H54 (cell line): ENCODE measurements at places on chromosomes 5 and 9.

GRCh38 chr9:26811106-26811505 is 81.5 kb downstream of the CAAP1 start:
- DNase-seq: no peak

- DNase-seq: no peak
Observed at GRCh38 chr5:101716941-101717340, 579.1 kb downstream of the SLCO4C1 start.

DNA sequence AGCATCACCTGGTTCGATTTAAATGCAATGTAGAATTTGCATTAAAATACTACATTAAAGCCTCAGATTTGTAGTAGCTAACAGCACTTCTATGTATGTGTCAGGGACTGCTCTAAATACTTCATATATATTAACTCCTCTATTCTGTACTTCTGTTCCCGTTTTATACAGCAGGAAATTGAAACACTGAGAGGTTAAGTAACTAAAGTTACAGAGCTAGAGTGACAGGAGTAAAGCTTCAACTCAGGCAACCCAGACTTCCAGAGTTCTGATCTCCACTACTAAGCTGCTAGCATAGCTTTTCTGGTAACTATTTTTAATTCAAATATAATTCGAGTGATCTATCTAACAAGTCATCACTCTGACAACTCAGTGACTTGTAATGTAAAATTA is 619 bp upstream of the APC start:
- no peak for DNase-seq

DNA sequence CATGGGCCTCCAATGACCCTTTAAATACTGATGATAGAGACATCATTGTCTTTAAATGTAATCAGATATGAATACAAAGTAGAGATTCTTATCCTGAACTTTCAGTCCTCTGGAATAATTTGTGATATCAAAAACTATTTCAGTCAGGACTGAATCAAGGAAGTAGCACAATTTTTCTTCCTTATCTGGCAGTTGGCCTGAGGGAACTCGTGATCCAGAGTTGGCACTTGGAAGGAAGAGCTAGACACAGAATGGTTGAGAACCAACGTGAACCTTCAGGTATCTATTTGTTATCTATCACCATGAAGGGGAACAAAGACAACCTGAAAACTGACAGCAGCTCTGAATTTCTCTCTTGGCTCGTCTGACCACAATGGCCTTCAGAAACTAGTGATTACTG is 269.3 kb downstream of the PRDM9 start:
- no peak for DNase-seq

DNA sequence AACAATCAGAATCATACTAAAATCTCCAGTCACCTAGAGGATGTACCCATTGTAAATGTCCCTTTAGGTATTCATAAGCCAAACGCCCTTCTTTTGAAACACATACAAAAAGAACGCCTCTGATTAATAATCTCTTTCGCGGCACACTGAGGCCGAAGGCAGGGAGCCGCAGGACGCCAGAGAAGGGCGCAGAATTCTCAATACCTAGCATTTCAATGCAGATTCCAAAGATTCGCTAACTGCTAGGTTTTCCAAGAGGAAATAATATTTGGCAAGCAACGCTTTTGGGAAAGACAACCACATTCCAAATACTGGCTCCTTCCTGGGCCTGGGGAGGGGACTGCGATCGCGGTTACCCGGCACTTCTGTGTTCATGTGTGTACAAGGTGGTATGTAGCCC is 203.3 kb downstream of the MEF2C start:
- DNase-seq: no peak

GRCh38 chr5:34611464-34612415 is 44.4 kb upstream of the RAI14 start:
- no peak for DNase-seq

GRCh38 chr5:126054577-126055347 is 368.4 kb upstream of the GRAMD2B start:
- DNase-seq: no peak

- no peak for DNase-seq
Observed at GRCh38 chr5:169095410-169095960, 205.5 kb downstream of the SLIT3 start.

- DNase-seq: peak; percentile 1
Observed at GRCh38 chr5:52657247-52657645, 130.5 kb upstream of the ITGA1 start.

- DNase-seq: peak; percentile 100
Observed at GRCh38 chr9:121743441-121744001, 92.1 kb downstream of the DAB2IP start.

- no peak for DNase-seq
Observed at GRCh38 chr9:84636436-84636835, 33.1 kb upstream of the NTRK2 start.

DNA sequence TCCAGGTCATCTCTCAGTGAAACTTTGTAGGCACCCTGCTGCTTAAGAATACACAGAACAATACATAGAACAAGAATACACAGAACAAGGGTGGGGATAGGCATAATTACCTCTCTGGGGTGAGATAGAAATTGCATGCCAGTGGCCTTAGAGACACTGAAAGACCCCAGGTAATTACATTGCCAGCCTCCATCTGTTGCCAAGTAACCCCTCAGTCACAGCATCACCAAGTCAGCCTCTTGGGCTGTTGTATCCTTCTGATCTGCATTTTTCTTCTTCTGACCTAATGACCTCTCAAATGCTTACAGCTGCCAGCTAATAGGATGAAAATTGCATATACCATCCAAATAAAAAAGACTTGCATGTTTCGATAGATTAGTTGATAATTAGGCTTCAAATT is 167.7 kb downstream of the GRIA1 start:
- no peak for DNase-seq

GRCh38 chr5:100409660-100410151 is 125.5 kb upstream of the FAM174A start:
- no peak for DNase-seq

DNA sequence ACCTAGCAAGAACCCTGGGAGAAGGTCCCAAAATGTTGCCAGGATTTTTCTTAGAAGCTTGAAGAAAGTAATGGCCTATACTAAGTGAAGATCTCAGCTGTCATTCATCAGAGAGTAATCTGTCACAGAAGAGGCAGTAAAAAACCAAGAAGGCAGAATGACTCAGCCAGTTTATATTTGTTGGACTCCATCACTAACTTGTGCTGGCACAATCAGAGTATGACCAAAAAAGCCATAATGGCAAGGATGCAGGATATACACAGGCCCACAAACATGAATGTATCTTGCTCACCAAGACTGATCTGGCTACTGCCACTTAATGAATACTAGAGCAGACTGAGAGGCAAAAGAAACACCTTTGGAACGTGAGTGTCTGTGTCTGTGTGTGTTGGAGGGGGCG is 104.0 kb upstream of the POU5F2 start:
- DNase-seq: no peak

DNA sequence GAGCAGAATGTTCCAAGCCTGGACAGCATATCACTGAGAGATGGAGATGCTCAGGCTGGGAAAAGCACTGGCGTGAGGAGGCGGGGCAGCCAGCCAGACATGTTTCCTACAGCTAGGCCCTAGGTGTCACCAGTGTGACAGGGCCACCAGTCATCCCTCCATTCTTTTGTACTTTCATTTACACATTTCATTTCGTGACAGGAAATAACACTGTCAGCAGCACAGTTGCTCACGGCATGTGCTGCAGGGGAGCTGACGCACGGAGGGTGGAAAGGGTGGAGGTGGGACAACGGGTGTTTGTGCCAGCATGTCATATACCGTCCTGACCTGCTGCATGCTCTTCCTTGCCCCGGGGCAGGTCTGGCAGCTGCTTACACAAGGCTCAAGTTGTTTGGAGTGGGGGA is 14.8 kb upstream of the CEMIP2 start:
- no peak for DNase-seq

DNA sequence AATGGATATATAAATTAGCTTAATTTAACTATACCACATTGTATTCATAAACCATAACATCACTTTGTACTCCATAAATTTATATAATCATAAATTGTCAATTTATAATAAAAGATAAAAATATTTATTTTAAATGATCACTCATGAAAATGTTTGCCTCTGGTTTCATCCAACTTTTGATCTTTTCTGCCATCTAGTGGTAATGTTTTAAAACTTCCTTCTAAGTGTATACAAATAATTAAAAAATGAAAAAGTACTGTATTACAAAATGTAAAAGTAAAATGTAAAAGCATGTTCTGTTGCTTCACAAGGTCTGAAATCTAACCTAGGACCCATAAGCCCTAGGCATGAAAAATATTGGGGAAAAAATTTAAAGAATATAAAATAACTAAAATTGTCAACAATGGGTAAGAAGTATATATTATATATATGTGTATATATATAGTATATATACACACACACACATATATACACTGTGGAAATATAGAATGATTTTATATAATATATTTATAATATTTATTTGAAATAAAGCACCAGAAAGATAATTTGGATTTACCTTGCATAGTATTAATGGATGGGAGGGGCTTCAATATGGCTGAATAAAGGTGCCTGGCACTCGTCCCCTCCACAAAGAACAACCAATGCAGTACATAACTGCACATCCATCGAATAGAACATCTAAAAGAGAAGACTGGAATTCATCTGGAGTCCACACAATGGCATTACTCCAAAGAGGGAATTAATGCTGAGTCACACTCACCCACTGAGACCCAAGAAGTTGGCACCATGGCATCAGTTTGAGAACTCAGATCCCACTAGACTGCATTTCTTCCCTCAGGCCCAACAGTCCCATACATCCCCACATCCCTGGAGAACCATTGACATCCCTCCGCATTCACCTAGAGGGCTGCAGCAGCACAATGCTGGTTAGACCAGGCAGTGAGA is 32.5 kb downstream of the ANXA1 start:
- DNase-seq: no peak

GRCh38 chr5:72301557-72301956 is 18.5 kb downstream of the MRPS27 start:
- no peak for DNase-seq

DNA sequence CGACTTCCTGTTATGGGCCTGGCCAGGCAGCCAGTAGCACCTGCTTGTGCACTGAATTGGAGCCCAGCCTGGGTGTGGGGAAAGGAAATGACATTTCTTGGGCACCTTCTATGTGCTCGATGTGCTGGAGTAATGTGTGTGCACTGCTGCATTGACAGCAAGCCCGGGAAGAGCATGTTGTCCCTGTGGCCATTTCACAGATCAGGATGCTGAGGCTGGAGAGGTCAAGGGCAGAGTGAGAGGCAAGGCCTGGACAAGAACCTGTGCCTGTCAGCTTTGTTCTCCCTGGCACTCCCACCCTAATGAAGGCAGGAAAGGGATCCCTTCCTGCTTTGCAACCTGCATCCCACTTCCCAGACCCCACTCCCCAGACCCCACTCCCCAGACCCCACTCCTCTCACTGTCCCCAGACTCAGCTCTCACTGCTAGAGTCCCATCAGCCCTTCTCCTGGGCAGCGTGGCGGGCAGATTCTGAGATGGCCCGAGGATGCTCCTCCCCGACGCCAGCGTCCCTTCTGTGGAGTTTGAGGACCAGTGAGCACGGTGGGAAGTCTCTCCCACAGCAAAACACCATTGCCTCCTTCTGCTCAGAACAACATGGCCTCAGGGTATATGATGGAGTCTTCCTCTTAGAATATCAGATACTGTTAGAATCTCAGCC is 49.6 kb downstream of the BARX1 start:
- no peak for DNase-seq

GRCh38 chr9:108724122-108724521 is 131.7 kb downstream of the ACTL7B start:
- DNase-seq: no peak

DNA sequence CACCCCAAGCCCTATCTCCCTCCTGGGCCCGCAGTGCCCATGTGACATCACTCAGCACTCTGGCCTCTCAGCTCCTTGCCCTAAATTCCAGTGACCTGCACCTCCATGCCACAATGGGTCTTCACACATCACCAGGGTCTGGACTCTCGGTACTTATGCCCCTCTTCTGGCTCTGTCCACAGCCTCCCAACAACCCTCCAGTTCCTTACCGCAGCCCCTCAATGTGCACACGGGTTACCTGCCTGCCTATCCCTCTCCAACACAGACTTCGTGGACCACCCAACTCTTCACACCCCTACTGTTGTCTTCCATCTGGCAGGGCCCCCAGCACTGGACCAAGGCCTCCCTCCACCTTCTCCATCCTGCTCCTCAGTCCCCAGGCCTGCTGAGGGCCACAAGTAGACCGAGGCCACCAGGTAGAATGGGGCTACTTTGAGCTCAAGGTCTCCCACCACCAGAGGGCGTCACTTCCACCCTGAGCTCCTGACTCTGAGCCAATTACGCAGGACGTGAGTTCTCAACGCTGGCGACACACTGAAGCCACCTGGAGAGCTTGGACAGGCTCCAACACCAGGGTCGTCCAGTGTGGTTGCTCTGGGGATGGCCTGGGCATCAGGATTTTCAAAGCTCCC is 172.1 kb downstream of the GABBR2 start:
- DNase-seq: no peak

- DNase-seq: no peak
Observed at GRCh38 chr5:140548300-140548688, 832 bp downstream of the EIF4EBP3 start.

- no peak for DNase-seq
Observed at GRCh38 chr5:121031491-121031890, 567.4 kb downstream of the PRR16 start.
